Lung (tissue), 17 donors: ENCODE measurements at places on chromosomes 5 and 9. TPM values are rescaled to one million over a fixed set of nuclear protein-coding genes. Genes with fewer than 3 reads are reported as not detected.

- H3K36me3 ChIP-seq: no peaks in the 10 kb centered on the region
- DNase-seq: no peak
- H3K27me3 ChIP-seq: no peaks in the 10 kb centered on the region
These were observed 54.0 kb upstream of the HSPB3 start for GRCh38 chr5:54401515-54401914.

GRCh38 chr9:92289708-92290390, 3.6 kb downstream of the IARS1 start:
- no peaks in the 10 kb centered on the region for H3K36me3 ChIP-seq
- peaks cover 15% of the 10 kb centered on the region for H3K4me1 ChIP-seq
- DNase-seq: no peak
- no peaks in the 10 kb centered on the region for H3K27me3 ChIP-seq
- no peak overlapping the region for H3K27ac ChIP-seq

- no peaks in the 10 kb centered on the region for H3K27me3 ChIP-seq
- H3K4me1 ChIP-seq: no peaks in the 10 kb centered on the region
- no peaks in the 10 kb centered on the region for H3K36me3 ChIP-seq
- DNase-seq: no peak
- no peak overlapping the region for H3K4me3 ChIP-seq
- no peak overlapping the region for H3K27ac ChIP-seq
These were observed 40.2 kb upstream of the TRIM32 start for GRCh38 chr9:116646661-116647514.

- peak overlapping the region; percentile 36 for H3K4me3 ChIP-seq
- no peaks in the 10 kb centered on the region for H3K36me3 ChIP-seq
- H3K27ac ChIP-seq: no peak overlapping the region
- peak; percentile 66 for DNase-seq
These were observed 41.8 kb upstream of the KDM4C start for GRCh38 chr9:6715755-6716643.

DNA sequence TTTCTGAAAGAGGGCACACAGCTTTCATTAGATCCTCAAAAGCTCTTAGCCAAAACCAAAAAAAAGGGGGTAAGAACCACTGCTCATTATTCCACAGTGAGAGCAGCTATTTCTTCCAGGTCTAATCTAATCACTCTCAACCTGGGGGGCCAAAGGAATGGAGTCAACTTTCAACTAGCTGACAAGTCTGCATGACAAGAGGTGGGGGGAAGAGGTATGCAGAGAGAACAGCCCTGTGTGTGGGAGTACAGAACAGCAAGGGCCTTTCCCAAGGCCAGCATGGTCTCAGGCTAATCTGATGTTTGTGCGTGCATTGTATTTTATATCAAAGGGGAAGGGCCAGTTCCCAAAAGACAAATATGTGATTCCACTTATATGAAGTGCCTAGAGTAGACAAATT, 36.9 kb upstream of the PIP5K1B start:
- no peak overlapping the region for H3K27ac ChIP-seq
- no peaks in the 10 kb centered on the region for H3K27me3 ChIP-seq
- H3K4me3 ChIP-seq: no peak overlapping the region

- DNase-seq: no peak
- no peaks in the 10 kb centered on the region for H3K27me3 ChIP-seq
- H3K27ac ChIP-seq: no peak overlapping the region
- H3K36me3 ChIP-seq: no peaks in the 10 kb centered on the region
- H3K4me1 ChIP-seq: no peaks in the 10 kb centered on the region
These were observed 136.5 kb downstream of the STK32A start for GRCh38 chr5:147371290-147371689.

The COL5A1 gene
- total RNA-seq: 169 TPM

GRCh38 chr9:7011395-7012067, 253.8 kb downstream of the KDM4C start:
- H3K27ac ChIP-seq: no peak overlapping the region
- no peaks in the 10 kb centered on the region for H3K27me3 ChIP-seq
- peaks cover 13% of the 10 kb centered on the region for H3K36me3 ChIP-seq
- H3K4me3 ChIP-seq: no peak overlapping the region
- no peaks in the 10 kb centered on the region for H3K4me1 ChIP-seq

GRCh38 chr5:175734016-175734415, 76.1 kb downstream of the HRH2 start:
- H3K4me3 ChIP-seq: no peak overlapping the region
- H3K27me3 ChIP-seq: no peaks in the 10 kb centered on the region
- no peaks in the 10 kb centered on the region for H3K36me3 ChIP-seq
- H3K4me1 ChIP-seq: no peaks in the 10 kb centered on the region
- DNase-seq: no peak

The CNTLN gene
- total RNA-seq: 30.3 TPM

DNA sequence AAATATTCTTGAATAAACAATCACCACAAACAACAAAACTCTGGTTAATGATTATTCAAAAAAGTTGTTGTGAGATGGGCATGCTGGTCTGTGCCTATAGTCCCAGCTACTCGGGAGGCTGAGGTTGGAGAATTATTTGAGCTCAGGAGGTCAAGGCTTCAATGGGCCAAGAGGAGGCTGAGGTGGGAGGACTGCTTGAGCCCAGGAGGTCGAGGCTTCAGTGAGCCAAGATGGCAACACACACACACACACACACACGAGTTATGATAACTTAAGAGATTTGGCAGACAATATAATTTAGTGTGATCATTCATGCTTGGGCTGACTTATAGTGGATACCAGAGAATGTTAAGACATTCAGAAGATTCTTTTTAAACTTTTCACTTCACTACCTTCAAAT, 14.9 kb downstream of the LYSMD3 start:
- H3K27ac ChIP-seq: no peak overlapping the region
- H3K27me3 ChIP-seq: no peaks in the 10 kb centered on the region
- no peaks in the 10 kb centered on the region for H3K4me1 ChIP-seq
- no peak overlapping the region for H3K4me3 ChIP-seq

DNA sequence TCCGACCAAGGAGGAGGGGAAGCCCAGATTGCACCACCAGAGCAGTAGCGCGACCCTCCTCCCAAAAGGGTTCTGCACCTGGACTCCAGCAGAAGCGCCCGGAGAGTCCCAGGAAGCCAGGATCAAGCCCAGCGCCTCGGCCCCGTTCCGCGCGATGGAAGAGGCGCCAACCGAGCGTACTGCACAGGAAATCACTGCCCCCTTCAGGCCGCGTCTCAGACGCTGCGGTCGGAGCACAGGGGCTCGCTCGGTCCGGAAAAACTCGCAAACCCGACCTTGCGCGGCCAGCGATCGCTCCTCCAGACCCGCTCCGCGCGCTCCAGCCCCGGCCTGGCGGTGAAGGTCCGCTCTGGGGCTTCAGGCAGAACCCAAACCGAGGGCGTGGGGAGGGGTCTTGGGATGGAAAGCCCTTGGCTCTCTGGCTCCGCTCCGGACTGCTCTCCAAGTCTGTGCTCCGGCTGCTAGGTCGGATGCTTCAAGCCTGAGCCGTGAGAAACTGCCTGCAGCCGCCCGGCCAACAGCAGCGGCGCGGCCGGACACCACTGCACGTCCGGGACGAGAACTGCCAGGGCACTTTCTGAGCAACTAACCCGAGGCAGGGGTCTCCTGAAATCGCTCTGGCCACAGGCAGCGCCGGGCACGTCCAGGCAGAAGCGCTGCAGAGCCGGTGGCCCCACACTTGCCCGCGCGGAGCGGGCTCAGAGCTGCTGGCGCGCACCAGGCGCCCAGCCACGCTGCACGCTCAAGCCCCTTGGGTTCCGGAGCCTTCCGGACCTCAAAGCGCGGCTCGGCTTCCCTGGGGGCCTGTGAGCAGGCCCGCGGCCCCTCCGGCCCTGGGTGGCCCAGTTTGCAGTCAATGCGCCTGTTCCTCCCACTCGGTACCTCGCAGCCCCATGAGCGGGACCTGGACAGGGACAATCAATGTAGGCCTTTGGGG, 1.3 kb downstream of the GABBR2 start:
- H3K27me3 ChIP-seq: peaks cover 20% of the 10 kb centered on the region
- H3K36me3 ChIP-seq: no peaks in the 10 kb centered on the region
- no peak overlapping the region for H3K27ac ChIP-seq
- peak overlapping the region; percentile 17 for H3K4me3 ChIP-seq
- peaks cover 12% of the 10 kb centered on the region for H3K4me1 ChIP-seq

DNA sequence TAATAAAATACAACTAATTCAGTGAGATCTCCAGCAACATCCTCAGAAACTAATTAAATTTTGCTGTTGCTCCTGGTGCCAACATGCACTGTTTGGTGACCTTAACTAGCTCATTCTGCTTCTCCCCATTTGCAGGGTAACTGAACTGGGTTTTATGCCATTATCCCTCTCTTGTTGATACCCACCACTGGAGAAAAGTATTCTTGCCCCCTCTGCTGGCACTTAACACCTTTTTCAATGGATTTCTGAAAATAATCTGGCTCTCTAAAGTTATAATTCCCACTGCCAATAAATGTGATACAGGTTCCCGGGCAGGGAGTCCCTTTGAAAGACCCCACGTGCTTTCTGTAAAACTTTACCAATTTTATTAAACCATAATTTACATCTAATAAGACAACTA, 394.3 kb downstream of the OSTF1 start:
- no peak overlapping the region for H3K4me3 ChIP-seq
- no peaks in the 10 kb centered on the region for H3K4me1 ChIP-seq
- no peak overlapping the region for H3K27ac ChIP-seq
- H3K27me3 ChIP-seq: no peaks in the 10 kb centered on the region
- DNase-seq: no peak
- H3K36me3 ChIP-seq: no peaks in the 10 kb centered on the region

DNA sequence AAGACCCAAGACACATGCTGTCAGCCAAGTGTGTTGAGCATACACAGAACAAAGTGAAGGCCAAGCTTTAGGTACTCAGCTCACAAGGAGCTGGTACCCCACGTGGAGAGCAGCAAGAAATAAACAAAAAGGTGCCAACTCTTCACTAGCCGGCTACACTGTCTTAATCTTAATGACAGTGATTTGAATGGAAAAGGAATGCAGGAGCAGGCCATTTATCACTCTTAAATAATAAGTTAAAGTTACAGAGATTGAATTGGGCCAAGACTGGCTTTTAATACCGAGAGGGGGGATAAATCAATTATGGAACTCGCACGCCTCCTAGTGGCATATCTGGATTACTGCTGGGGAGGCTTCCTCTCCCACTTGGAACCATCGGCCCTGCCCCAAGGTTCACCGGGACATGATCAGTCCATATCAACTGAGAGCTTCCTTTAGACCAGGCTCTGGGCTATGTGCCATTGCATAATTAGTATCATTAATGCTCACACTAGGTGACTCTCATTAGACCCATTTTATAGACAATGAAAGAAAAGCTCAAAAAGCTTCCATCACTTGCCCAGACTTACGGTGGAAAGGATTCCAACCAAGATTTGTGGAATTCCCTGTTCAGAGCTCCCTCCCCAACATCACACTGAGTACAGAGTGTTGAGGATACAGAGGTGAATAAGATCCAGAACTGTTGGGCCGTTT, 94.0 kb downstream of the ACTL7B start:
- no peak overlapping the region for H3K27ac ChIP-seq
- H3K4me3 ChIP-seq: no peak overlapping the region
- DNase-seq: peak; percentile 79
- H3K36me3 ChIP-seq: no peaks in the 10 kb centered on the region

DNA sequence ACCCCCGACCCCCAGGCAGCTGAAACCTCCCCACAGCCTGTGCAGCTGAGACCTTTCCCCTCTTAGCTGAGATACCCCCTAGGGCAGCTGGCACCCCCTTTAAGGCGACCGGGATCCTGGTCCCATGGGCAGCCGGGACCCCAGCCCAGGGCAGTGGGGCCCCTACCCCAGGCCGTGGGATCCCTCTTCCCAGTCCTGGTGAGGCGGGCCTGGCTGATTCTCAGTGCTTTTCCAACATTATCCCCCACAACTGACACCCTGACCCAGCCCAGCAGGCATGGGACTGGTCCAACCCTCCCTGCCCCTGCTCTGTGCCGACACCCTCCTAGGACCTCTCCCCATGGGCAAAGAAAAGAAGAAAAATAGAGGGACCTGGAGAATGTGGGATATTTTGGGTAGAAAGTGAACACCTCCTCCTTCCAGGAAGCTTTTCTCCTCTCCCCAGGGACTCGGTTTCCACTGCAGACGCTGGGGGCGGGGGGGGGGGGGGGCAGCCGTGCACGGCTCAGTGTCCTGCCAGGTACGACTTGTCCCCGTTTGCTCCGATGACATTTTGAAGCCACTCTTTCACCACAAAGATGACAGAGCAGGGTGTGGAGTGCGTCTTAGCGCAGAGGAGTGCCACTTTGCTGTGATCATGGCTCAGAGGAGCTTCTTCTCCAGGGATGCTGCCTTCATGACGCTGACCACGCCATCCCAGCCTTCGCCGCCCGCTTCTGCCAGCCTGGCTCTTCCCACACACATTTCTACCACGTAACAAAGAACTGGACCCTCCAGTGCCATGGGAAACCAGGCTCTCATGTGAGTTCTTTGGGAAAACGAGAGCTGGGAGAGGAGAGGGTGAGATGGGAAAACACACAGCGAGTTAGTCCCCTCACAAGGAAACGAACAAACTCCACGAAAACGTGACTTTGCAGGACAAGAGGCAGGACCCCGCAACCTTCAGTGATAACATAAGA, 47.5 kb downstream of the MRPL36 start:
- no peak overlapping the region for H3K4me3 ChIP-seq
- no peaks in the 10 kb centered on the region for H3K4me1 ChIP-seq
- no peak overlapping the region for H3K27ac ChIP-seq

DNA sequence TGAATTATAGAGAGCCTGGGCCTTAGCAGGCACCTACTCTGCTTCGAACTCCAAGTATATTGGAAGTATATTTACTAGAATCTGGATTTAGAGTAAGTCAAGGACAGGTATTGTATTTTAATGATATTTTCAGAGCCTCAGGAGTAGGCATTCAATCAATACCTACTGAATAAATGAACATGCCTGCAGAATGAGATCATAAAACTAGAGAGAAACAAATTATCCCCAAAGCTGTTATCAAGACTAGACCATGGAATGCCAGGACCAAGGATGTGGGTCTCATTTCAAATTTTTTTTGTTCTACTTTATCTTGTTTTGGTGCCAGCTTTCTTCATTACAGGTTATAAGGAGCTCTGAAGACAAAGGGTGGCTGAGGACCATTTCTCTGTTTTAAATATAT, 66.0 kb downstream of the GDNF start:
- no peak for DNase-seq
- H3K4me3 ChIP-seq: no peak overlapping the region
- no peak overlapping the region for H3K27ac ChIP-seq
- no peaks in the 10 kb centered on the region for H3K36me3 ChIP-seq
- no peaks in the 10 kb centered on the region for H3K4me1 ChIP-seq

- no peak overlapping the region for H3K4me3 ChIP-seq
- no peaks in the 10 kb centered on the region for H3K27me3 ChIP-seq
- no peak for DNase-seq
- no peak overlapping the region for H3K27ac ChIP-seq
These were observed 35.4 kb downstream of the ITGA2 start for GRCh38 chr5:53024535-53024934.
